Epithelial cell of alveolus of lung (primary cell): ENCODE measurements at places on chromosomes 6 and 20. TPM values are rescaled to one million over a fixed set of nuclear protein-coding genes. Genes with fewer than 3 reads are reported as not detected.

Gene HSPA1B
- total RNA-seq: 56.9 and 72.9 TPM in 2 replicates

Gene BLCAP
- total RNA-seq: 20.4 and 23.1 TPM in 2 replicates

Gene RPS10
- 3,746 and 5,516 TPM in 2 replicates for total RNA-seq

Gene CLIC1
- 281 and 648 TPM in 2 replicates for total RNA-seq

Gene SLC17A2
- not detected in 2 replicates for total RNA-seq

Gene C20orf141
- total RNA-seq: not detected in 2 replicates

Gene SYTL3
- total RNA-seq: 1.3 and 1.4 TPM in 2 replicates

Gene SIRPB2
- not detected in 2 replicates for total RNA-seq

Gene WFDC5
- not detected in 2 replicates for total RNA-seq

Gene CDH22
- not detected in 2 replicates for total RNA-seq

Gene SMLR1
- not detected in 2 replicates for total RNA-seq

Gene GZF1
- total RNA-seq: 9.6 and 11.8 TPM in 2 replicates

Gene MACROD2
- 0.39 and 0.96 TPM in 2 replicates for total RNA-seq

Gene MEI4
- total RNA-seq: not detected in 2 replicates

Gene DACT2
- total RNA-seq: 0.39 TPM in 1 of 2 replicates, not detected in the other

Gene UBD
- 0.13 TPM in 1 of 2 replicates, not detected in the other for total RNA-seq

Gene CDS2
- 14.7 and 18.6 TPM in 2 replicates for total RNA-seq

Gene NEU1
- 47.8 and 53.7 TPM in 2 replicates for total RNA-seq

Gene ARMH2
- total RNA-seq: not detected in 2 replicates

Gene IL17F
- not detected in 2 replicates for total RNA-seq

Gene DEFB112
- not detected in 2 replicates for total RNA-seq

Gene SALL4
- total RNA-seq: 3.2 and 3.4 TPM in 2 replicates

Gene B4GALT5
- 14.5 and 20.3 TPM in 2 replicates for total RNA-seq

Gene CASP8AP2
- 7.2 and 14.4 TPM in 2 replicates for total RNA-seq

Gene PDE10A
- 2.3 and 44.2 TPM in 2 replicates for total RNA-seq

Gene HAO1
- not detected in 2 replicates for total RNA-seq

Gene GABRR1
- total RNA-seq: not detected in 2 replicates

Gene SLC22A1
- total RNA-seq: not detected in 2 replicates

Gene DYNLT2
- 1.0 TPM in 1 of 2 replicates, not detected in the other for total RNA-seq

Gene SLC4A11
- 0.72 and 0.78 TPM in 2 replicates for total RNA-seq

Gene LINC00237
- total RNA-seq: not detected in 2 replicates

Gene PRSS16
- total RNA-seq: 0.39 TPM in 1 of 2 replicates, not detected in the other

Gene BTBD9
- total RNA-seq: 3.3 and 5.6 TPM in 2 replicates

Gene BCL2L1
- 47.7 and 89.9 TPM in 2 replicates for total RNA-seq

Gene CD83
- 0.88 and 1.0 TPM in 2 replicates for total RNA-seq

Gene SFTA2
- not detected in 2 replicates for total RNA-seq

Gene EYA4
- 10.3 and 44.1 TPM in 2 replicates for total RNA-seq

Gene FAM209B
- total RNA-seq: not detected in 2 replicates

Gene REPS1
- 18.1 and 24.3 TPM in 2 replicates for total RNA-seq

Gene ARG1
- not detected in 2 replicates for total RNA-seq

Gene MATN4
- total RNA-seq: 0.80 TPM in 1 of 2 replicates, not detected in the other

Gene PRDM1
- 1.8 and 4.3 TPM in 2 replicates for total RNA-seq

Gene PRDM13
- total RNA-seq: not detected in 2 replicates

Gene C6orf58
- not detected in 2 replicates for total RNA-seq

Gene HLA-DOA
- 0.16 TPM in 1 of 2 replicates, not detected in the other for total RNA-seq

Gene GSTA2
- total RNA-seq: not detected in 2 replicates

Gene RIPOR3
- total RNA-seq: 2.3 and 13.7 TPM in 2 replicates

Gene MTRF1L
- total RNA-seq: 14.9 and 16.9 TPM in 2 replicates

Gene SPATA25
- 0.72 and 1.2 TPM in 2 replicates for total RNA-seq

Gene ATAT1
- total RNA-seq: 3.8 and 3.9 TPM in 2 replicates

Gene BNIP5
- not detected in 2 replicates for total RNA-seq

Gene EYS
- not detected in 2 replicates for total RNA-seq

Gene GTPBP2
- total RNA-seq: 33.4 and 55.9 TPM in 2 replicates

Gene ORC3
- 16.3 and 18.6 TPM in 2 replicates for total RNA-seq

Gene ADAM33
- 1.7 and 14.5 TPM in 2 replicates for total RNA-seq

Gene LGSN
- not detected in 2 replicates for total RNA-seq
